ENCODE measurements at places on chromosomes 6 and 20.

DNA sequence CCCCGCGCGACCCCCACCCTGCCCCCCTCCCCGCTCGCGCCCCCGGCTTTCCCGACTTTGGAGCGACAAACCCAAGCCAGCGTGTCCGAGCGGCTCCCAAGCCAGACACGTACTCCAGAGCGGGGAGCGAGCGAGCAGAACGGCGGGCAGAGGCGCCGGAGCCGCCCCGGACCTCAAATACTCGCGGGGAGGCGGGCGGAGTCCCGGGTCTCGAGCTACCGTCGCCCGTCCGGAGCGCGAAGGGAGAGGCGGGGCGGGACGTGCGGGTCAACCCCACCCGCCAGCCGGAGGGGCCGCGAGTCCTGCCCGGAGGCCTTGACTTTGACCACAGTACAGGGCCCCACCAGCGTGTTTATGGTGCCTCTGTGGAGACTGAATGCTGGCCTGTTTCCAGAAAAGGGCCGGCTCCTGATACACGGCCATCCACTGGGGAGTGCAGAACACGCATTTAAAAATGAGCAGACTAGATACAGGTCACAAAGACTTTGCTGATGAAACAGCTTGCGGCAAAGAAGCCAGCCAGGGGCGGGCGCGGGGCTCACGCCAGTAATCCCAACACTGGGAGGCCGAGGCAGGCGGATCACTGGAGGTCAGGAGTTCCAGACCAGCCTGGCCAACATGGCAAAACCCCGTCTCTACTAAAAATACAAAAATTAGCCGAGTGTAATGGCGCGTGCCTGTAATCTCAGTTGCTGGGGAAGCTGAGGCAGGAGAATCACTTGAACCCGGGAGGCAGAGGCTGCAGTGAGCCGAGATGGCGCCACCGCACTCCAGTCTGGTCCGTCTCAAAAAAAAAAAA is at the start of gene SERPINB6:
Gene SERPINB6 (minus strand): TSS at position 148 of the 799 bp plus-strand sequence. CDS start 12,235 bp downstream, outside the sequence.
- peak; percentile 75 for DNase-seq

DNA sequence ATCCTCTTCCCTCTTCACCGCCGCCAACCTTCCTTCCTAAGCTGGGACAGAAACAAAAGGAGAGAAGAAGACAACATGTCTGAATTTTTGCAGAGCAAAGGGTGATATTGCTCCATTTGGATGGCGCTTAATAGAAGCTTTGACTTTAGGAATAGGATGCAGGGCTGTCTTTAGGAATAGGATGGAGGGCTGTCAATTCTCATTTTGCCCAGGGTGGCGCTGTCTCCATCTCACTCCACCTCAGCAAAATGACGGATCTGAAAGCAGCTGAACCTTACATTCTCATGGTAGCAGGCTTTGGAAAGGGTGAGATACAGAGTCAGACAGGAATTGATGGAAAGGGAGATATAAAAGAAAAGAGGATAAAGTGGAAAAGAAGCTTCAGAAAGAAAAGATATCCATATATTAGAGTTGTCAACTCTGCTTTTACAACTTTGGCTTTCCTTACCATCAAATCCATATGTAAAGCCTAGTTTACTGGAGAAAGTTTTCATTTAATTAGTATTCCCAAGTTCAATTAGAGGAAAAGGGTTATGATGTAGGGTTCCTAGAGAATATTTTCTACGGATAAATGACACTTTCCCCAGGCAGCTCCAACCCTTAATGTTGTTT is 2.4 kb downstream of the MTCL3 start:
- DNase-seq = peak; percentile 57

DNA sequence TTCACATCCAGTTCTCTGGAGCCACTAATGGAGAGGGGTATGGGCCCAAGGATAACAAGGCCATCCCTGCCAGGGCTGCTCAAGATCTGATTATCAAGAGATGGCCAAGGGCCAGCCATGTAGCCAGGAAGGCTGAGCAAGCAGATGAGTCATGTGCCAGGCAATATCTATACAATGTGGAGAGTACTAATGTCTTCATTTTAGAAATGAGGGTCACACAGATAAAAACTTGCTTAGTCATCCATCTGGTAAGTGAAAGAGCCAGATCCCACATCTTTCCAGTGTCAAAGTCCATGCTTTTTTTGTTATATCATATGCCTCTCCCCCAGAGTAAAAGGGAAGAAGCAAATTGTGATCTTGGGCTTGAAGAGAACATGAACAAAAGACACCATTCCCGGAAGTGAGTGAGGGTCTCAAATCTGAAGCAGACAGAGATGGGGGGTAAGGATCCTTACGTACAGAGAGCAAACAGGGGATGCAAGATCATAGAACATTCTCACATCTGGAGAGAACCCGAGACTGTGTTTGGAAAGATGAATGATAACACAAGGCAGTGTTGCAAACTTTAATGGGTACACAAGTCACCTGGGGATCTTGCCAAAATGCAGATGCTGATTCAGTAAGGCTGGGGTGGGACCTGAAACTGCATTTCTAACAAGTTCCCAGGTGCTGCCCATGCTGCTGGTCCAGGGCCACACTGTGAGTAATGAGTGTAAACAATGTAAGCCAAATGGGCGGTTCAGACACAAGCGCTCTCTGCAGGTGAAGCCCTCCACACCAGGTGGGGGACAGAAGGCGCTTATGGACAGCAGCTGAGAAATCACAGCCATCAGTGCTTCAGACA is 20.0 kb upstream of the GSTA3 start:
- no peak for DNase-seq

- DNase-seq = no peak
Observed at GRCh38 chr20:2109425-2110210, 8.0 kb downstream of the STK35 start.

DNA sequence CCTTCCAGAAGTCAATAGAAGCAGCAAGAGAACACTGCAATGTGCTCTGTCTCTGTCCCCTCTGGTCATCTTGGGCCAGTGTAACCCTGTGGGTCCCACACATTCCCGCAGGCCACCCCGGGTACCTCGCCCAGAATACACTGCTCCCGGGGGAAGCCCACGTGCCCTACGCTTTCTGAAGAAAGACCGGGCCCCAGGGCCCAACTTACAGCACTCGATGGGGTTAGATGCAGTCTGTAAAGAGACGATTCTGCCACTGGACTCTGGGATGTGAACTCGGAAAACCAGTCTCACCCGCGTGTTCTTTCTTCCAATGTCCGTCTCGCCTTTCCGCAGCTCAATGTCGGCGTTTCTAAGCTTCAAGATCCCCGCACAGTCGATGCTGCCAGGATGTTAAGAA is 68.7 kb downstream of the NFATC2 start:
- no peak for DNase-seq
